Skin of body (tissue), 3 donors: ENCODE measurements at places on chromosomes 4 and X. TPM values are rescaled to one million over a fixed set of nuclear protein-coding genes. Genes with fewer than 3 reads are reported as not detected.

The HDX gene
- total RNA-seq, result 6.4 TPM

The RPL9 gene
- 4,546 TPM for total RNA-seq

The IL1RAPL1 gene
- total RNA-seq, result 3.3 TPM

The DGAT2L6 gene
- total RNA-seq, result 12.4 TPM

The CFAP99 gene
- not detected for total RNA-seq
